Effector memory CD8-positive, alpha-beta T cell (primary cell): ENCODE measurements at places on chromosomes 13 and 19.

GRCh38 chr13:44298314-44298713 is 75.3 kb upstream of the SERP2 start:
- H3K36me3 ChIP-seq, result no peaks in the 10 kb centered on the region
- H3K27me3 ChIP-seq, result peaks cover 34% of the 10 kb centered on the region
- no peak overlapping the region for H3K4me3 ChIP-seq
- H3K27ac ChIP-seq, result no peak overlapping the region

DNA sequence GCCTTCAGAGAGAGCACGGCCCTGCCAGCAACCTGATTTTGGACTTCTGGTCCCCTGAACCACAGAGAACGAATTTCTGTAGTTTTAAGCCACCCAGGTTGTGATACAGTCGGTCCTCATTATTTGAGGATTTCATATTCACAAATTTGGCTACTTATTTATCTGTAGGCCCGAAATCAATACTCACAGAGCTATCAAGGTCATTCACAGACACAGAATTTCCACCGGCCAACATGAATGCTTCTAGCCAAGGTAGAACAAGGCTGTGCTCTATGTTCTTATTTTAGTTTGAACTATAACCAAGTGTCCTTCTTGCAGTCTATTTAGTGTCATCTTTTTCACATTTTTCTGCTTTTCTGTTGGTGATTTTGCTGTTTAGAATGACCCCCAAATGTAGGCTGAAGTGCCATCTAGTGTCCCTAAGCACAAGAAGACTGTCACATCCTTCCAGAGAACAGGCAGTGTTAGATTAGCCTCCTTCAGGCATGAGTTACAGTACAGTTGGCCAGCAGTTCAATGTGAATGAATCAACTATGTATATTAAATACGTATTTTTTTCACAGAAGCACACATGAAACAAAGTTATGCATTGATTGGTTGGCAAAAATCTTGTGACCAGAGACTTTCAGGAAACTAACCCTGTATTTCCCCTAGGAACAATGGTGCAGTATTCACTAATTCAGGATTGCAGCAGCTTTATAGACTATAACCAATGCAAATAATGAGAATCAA is 63.5 kb downstream of the C13orf42 start:
- no peaks in the 10 kb centered on the region for H3K4me1 ChIP-seq
- no peak overlapping the region for H3K27ac ChIP-seq
- H3K27me3 ChIP-seq, result peaks cover 27% of the 10 kb centered on the region

- no peak overlapping the region for H3K4me3 ChIP-seq
- no peaks in the 10 kb centered on the region for H3K36me3 ChIP-seq
- no peak for DNase-seq
Measured at GRCh38 chr13:29131159-29131558, 311.0 kb downstream of the MTUS2 start.

DNA sequence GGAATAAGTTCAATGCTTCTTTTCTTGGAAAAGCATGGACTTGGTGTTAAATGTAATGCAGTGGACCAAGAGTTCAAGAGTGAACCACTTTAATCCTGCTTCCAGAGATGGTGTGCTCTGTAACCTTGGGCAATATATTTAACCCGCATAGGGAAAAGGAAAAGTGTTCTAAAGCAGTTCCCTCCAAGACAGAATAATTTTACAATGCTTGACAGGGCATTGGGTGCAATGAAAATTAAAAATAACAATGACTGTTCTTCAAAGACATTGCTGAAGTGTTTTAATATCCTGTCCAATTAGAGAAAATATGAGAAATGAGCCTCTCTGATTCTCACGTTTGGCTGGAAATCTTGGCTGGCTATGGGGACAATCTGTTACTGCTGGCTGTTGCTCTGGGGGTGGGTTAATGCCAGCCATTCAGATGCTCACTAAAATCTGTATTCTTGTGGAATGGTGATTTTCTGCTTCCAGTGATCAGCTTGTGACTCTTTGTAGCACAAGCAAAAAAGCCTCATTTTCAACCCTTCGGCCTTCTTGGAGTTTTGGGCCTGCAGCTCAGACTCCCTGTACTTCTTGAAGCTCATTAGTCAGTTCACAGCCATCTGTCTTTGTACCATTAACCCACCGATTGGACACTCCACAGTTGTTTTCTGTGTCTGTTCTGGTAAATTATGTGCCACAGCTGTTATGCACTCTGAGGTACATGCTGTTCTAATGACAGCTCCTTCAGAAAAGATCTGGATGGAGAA is 310.6 kb downstream of the LMO7 start:
- H3K36me3 ChIP-seq, result no peaks in the 10 kb centered on the region
- no peaks in the 10 kb centered on the region for H3K4me1 ChIP-seq
- peaks cover 5% of the 10 kb centered on the region for H3K27me3 ChIP-seq
- H3K4me3 ChIP-seq, result no peak overlapping the region
- DNase-seq, result no peak
- H3K27ac ChIP-seq, result no peak overlapping the region

GRCh38 chr13:75959861-75960481 is 323.8 kb downstream of the LMO7 start:
- no peak overlapping the region for H3K4me3 ChIP-seq
- H3K4me1 ChIP-seq, result no peaks in the 10 kb centered on the region
- DNase-seq, result no peak
- H3K27ac ChIP-seq, result no peak overlapping the region
- no peaks in the 10 kb centered on the region for H3K36me3 ChIP-seq

- H3K4me1 ChIP-seq, result no peaks in the 10 kb centered on the region
- H3K36me3 ChIP-seq, result no peaks in the 10 kb centered on the region
- DNase-seq, result no peak
Measured at GRCh38 chr13:33260168-33261098, 25.1 kb downstream of the STARD13 start.

- no peaks in the 10 kb centered on the region for H3K36me3 ChIP-seq
- H3K4me1 ChIP-seq, result no peaks in the 10 kb centered on the region
- H3K27ac ChIP-seq, result no peak overlapping the region
Measured at GRCh38 chr13:83496501-83496900, 385.8 kb downstream of the SLITRK1 start.

GRCh38 chr19:23343434-23344010 is 51.7 kb downstream of the ZNF91 start:
- H3K36me3 ChIP-seq, result peaks cover 7% of the 10 kb centered on the region
- peaks cover 13% of the 10 kb centered on the region for H3K4me1 ChIP-seq
- no peak overlapping the region for H3K27ac ChIP-seq
- no peak overlapping the region for H3K4me3 ChIP-seq
- DNase-seq, result no peak

GRCh38 chr13:93727211-93728141 is 500.9 kb downstream of the GPC6 start:
- DNase-seq, result no peak
- no peak overlapping the region for H3K27ac ChIP-seq
- no peaks in the 10 kb centered on the region for H3K27me3 ChIP-seq
- H3K4me3 ChIP-seq, result no peak overlapping the region

DNA sequence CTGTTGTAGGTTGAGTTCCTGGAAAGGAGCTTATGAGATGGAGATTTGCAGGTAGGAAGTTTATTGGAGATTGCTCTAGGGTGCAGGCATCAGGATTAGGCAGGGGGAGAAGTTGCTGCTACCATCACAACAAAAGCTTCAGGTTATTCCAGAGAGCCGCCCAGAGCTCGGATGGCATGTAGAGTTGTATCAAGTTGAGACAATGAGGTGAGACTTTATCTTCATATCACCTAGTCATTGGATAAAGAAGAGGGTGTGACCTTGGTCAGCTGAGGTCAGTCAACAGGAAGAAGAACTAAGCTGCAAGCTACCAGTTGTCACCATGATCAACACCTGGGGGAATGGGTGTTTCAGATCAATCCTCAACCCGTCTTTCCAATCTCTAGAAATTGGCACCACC is 342.0 kb downstream of the RFC3 start:
- H3K4me1 ChIP-seq, result no peaks in the 10 kb centered on the region
- no peak for DNase-seq
- H3K4me3 ChIP-seq, result no peak overlapping the region

DNA sequence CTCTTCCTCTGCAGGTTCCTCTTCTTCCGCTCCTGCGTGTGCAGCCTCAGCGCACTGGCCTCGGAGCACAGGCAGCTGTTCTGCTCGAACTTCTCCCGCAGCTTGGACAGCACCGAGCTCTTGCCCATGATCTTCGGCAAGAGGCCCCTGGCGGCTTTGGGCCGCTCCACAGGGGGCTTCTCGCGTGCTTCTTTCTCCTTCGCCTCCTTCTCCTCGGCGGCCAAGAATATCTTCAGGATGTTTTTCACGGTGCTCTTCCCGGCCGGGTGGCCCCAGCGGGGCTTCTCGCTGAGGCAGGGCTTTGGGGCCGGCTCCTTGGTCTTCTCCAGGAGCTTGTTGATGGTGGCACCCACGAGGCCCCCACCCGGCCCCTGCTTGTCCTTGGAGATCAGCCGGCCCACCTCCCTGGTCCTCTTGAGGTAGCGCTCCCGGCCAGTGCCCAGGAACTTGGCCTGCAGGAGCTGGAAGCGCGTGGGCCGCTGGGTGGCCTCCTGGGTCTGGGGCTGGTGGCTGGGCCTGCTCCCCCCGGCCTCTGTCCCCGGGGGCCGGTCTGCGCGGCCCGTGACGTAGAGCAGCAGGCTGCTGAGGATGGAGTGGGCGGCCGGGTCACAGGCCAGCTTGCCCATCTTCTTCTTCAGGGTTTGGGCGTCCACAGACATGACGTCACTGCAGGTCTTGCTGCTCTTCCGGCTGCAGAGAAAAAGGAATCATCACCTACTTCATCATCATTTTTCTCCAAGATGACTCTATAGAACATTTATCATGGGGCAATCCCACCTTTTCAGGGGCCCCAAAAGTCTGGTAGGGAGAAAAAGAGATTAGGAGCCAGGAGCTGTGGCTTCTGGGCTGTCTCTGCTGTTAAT is 43.8 kb upstream of the GRTP1 start:
- no peak overlapping the region for H3K27ac ChIP-seq
- no peaks in the 10 kb centered on the region for H3K36me3 ChIP-seq
- no peaks in the 10 kb centered on the region for H3K27me3 ChIP-seq
- no peaks in the 10 kb centered on the region for H3K4me1 ChIP-seq

GRCh38 chr19:8846819-8847218 is 14.6 kb downstream of the MBD3L1 start:
- peaks cover 46% of the 10 kb centered on the region for H3K27me3 ChIP-seq
- H3K36me3 ChIP-seq, result peaks cover 2% of the 10 kb centered on the region
- DNase-seq, result no peak
- no peaks in the 10 kb centered on the region for H3K4me1 ChIP-seq

DNA sequence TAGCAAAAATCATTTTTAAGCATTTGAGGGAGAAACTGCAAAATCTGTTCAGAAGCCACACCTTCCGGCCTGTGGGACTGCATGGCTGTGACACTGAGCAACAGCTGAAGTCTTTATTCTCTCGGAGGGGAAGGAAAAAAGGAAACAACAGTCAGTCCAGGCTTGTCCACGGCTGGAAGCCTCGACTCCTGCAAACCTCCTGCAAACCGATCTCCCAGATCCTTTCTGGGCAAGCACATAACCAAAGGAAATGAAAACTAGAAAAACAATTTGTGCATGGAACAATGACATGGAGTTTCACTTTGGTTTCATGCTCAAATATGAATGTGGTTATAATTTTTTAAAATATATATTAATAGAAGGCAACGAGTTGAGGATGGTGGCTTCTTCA is 1.0 kb downstream of the COL4A1 start:
- no peaks in the 10 kb centered on the region for H3K4me1 ChIP-seq
- no peaks in the 10 kb centered on the region for H3K36me3 ChIP-seq
- H3K27me3 ChIP-seq, result peaks cover 52% of the 10 kb centered on the region

GRCh38 chr19:30684613-30685012 is 312.4 kb downstream of the ZNF536 start:
- H3K4me3 ChIP-seq, result no peak overlapping the region
- no peaks in the 10 kb centered on the region for H3K36me3 ChIP-seq
- no peak overlapping the region for H3K27ac ChIP-seq
- peaks cover 88% of the 10 kb centered on the region for H3K27me3 ChIP-seq
- no peak for DNase-seq
- H3K4me1 ChIP-seq, result no peaks in the 10 kb centered on the region

- no peak overlapping the region for H3K4me3 ChIP-seq
- peaks cover 8% of the 10 kb centered on the region for H3K36me3 ChIP-seq
- DNase-seq, result no peak
- peaks cover 10% of the 10 kb centered on the region for H3K4me1 ChIP-seq
- no peaks in the 10 kb centered on the region for H3K27me3 ChIP-seq
- peak overlapping the region; percentile 88 for H3K27ac ChIP-seq
Measured at GRCh38 chr19:7153022-7153421, 83.5 kb downstream of the ZNF557 start.

GRCh38 chr13:113653264-113654174 is 4.5 kb downstream of the ATP4B start:
- peaks cover 15% of the 10 kb centered on the region for H3K4me1 ChIP-seq
- peak overlapping the region; percentile 81 for H3K27ac ChIP-seq
- peaks cover 2% of the 10 kb centered on the region for H3K36me3 ChIP-seq
- no peak for DNase-seq
- no peaks in the 10 kb centered on the region for H3K27me3 ChIP-seq

- no peaks in the 10 kb centered on the region for H3K36me3 ChIP-seq
- DNase-seq, result no peak
- no peak overlapping the region for H3K4me3 ChIP-seq
- H3K4me1 ChIP-seq, result no peaks in the 10 kb centered on the region
Measured at GRCh38 chr13:68027306-68027705, 797.2 kb upstream of the PCDH9 start.

DNA sequence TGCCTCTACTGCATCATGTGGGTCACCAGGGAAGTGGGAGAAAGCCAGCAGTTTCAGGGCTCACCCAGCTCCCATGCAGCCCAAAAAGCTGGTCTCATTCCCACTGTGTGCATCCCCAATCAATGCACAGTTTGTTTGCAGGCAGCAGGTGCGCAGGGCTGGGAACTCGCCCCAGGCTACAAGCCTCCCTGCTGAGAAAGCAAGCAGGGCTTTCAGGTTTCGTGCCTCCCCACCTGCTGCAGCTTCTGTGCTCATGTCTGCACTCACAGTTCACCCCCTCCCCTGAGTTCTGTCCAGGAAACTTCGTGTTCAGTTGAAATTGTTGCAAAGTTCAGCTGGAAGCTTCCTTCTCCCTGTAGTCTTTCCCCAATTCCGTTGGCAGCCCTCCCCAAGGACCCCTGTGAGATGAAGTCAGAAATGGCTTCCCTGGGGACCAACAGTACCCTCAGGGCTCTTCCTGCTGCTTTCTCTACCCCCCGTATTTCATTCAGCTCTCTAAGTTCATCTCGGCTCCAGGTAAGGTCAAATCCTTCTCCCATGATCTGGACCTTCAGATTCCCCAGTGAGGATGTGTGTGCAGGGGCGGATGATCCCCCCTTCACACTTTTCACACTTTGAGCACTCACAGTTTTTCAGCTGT is 10.3 kb upstream of the KLK3 start:
- no peak for DNase-seq
- H3K36me3 ChIP-seq, result no peaks in the 10 kb centered on the region
- no peaks in the 10 kb centered on the region for H3K4me1 ChIP-seq
- H3K27me3 ChIP-seq, result peaks cover 42% of the 10 kb centered on the region
- H3K27ac ChIP-seq, result no peak overlapping the region
